ENCODE measurements at places on chromosomes 5 and 9. TPM values are rescaled to one million over a fixed set of nuclear protein-coding genes. Genes with fewer than 3 reads are reported as not detected.

DNA sequence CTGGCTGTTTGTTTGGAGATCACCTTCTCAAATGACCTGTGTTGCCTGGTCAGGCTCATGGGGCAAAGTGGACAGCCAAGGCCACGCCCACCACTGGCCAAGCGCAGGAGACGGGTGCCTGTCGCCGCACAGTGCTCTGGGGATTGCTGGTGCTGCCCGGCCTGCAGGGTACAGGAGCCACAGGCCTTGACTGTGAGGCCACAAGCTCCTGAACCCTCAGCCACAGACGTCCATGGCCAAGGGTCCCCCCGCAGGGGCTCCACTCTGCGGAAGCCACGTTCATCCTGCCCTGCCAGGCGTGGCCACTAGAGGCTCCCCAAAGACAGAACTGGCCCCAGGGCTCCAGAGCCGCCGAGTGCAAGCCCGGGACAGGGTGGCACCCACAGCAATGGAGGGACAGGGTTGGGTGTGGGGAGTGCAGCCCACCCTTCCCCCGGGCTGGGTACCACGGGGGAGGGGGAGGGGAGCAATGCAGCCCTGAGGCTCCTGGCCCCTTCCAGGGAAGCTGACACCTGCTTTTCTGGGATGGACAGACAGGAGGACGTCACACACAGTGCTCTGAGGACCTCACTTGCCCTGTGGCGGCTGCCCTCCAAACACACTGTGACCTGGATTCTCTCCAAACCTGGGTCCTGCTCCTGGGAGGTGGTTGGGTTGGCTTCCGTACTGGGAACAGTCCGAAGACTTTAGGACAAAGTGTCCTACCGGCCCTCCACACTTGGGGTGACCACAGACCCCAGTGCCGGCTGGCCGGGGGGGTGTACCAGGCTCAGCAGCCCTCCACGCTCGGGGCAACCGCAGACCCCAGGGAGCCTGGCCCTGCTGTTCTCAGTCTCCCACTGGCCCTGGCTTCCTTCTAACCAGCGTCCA is 21.5 kb downstream of the TPPP start:
- peak; percentile 81 for DNase-seq

The C9orf152 gene
- not detected for total RNA-seq

DNA sequence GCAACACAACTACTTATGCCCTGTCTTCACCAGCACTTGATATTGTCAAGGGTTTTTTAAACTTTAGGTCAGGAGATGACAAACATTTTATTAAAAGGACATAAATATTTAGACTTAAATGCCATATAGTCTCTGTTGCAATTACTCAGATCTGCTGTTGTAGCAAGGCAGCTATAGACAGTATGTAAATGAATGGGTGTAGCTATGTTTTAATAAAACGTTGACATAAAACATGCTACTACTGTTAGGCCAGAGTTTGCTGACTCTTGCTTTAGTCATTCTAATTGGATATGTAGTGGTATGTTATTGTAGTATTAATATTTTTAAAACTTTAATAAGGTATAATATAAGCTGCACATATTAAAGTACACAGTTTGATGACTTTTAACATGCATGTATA is 27.7 kb downstream of the ZNF131 start:
- no peak for DNase-seq

DNA sequence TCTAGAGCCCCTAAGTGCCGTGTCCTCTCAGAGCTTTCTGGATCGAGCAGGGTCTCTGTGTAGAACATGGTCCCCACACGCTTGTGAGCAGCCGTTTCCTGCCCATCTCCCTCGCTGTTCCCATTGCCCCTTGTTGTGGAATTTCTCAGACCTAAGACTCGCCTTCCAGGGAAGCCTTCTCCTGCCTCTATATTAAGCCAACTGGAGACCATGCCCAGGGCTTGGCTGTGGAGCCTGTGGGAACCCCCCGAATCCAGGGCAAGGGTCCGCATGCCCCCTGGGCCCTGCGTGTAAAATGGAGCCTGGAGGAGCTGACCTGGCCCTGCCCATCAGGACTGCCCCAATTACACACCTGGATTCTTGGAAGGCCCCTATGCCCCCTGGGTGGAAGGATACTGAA is 14.5 kb upstream of the SPATA31E1 start:
- DNase-seq = no peak

Measured in cerebellum (tissue), 4 donors.